RWPE1 (cell line): ENCODE measurements at places on chromosomes 12 and 14.
A peak's percentile ranks its signal among the peaks of the same experiment; 100 is the strongest.

GRCh38 chr12:98998697-98999299 is 353.7 kb downstream of the APAF1 start:
- DNase-seq, result peak; percentile 55

- peak; percentile 51 for DNase-seq
These were observed 17.4 kb upstream of the B4GALNT3 start for GRCh38 chr12:442235-442884.

DNA sequence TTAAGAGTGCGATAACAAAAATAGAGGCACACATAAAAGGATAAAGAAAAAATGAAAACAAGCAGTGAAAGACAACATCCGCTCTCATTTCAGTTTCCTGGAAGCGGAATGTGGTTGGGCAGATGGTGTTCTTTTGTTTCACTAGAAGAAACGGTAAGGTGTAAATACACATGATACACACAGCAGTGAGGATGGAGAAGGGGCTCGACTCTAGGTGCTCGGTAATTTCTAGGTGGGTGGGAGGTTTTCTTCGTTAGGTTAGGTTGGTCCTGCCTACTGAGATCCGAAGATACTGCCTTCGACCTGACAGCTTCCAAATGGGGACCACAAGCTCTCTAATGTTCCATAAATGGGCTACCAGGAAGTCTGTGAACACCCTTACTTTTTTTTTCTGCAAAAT is 1082.5 kb downstream of the BCL11B start:
- DNase-seq, result no peak

DNA sequence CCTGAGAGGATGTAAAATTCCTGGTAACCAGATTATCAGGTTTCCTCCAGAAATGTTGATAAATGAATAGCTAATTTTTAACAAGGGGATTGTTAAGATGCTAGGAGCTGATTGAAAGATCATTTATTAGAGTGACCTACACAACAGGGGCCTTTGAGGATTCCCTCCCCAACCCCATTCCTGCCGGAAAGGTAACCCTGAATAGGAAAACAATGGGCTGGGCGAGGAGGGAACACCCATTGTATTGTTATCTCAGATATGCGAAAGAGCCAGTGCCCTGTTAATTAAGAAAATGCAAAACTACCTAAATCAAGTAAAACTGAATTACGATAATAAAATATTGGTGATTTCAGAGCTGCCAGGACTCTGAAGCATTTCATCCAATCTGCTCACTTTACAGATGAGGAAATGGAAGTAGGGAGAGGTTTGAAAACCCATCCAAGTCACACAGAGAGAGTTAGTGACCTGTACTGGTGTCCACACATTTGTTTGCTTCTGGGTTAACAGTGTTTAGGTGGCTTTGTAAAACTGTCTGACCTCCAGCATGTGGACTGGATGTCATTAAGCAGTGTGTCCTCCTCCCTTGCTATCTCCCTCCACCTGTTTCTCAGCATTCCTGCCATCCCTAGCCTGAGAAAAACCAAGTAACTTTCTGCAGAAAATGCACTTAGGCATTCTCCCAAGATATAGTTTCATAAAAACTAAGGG is 214.8 kb downstream of the TTC6 start:
- DNase-seq, result no peak

DNA sequence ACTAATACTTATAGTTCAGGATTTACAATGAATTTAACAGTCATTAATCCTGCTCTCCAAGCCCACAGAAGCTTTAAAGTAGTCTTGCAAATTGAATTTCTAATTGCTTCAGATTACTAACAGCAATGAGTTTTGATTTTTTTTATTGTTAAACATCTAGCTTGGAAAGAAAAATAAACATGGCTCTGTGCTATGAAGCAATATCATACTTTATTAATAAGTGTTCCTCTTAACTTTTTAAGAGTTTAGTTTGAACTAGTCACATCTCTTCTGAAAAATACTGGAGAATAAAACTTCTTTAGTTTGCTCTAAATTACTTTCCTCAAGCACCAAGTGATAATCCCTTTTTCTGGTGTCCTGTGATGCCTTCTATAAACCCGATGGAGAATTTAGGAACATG is 250.2 kb downstream of the TRHDE start:
- no peak for DNase-seq

- no peak for DNase-seq
These were observed 18.4 kb upstream of the GALNT16 start for GRCh38 chr14:69241577-69241976.

- DNase-seq, result no peak
These were observed 176.1 kb downstream of the FUT8 start for GRCh38 chr14:65588426-65589140.

- DNase-seq, result no peak
These were observed 2.8 kb upstream of the KCNK13 start for GRCh38 chr14:90058876-90059458.

DNA sequence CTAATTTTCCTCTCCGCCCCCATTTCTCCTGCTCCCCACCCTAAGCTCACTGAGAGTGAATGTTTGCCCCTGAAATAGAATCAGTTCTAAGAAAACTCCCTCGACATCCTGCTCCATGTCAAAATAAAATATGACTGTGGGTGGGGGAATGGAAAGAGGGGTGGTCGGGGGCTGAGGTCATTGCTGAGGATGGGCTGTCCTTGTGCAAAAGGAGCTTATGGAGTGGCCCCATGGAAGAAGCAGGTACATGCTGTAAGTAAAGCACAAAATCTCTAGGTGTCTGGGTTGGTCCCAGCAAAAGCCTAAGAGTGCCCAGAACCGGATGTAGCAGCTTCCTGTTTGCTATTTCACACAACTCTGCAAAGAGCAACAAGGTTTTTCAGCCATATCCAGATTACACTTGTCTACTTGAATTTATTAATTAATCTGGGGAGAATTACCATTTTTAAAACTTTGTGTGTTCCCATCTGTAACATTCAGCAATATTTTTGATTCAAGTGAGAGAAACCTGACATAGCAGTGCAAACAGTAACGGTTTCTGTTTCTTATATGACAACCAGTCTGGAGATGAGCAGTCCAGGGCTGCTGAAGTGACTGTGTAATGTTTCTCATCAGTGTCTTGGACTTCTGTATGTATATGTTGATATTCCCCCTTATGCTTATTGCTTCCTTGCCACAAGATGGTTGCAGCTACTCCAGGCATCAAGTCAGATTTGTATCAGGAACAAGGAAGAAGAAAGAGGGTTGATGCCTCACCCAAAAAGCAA is 40.4 kb upstream of the GZMB start:
- DNase-seq, result no peak

DNA sequence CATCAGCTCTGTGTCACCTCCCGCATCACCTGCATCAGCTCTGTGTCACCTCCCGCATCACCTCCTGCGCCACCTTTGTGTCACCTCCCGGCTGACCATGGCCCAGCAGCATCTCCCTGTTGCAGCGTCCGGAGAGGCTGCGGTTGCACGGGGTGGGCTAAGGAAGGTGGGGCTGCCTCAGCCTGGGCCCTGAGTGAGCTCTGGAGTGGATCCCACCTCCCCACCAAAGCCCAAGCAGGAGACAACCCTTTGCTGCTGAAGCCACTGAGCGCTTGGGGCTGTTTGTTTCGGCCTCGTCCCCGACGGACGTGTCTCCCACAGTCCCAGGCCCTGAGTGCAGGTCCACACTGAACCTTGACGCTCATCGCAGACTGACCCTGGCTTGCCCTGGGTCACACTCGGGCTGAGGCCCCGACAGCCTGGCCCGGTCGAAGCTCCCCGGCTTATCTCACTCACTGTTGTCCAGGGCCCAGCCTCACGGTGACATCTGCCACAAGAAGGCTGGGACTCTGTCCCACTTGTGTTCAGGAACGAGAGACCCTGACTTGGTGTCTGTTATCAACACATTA is 12.2 kb downstream of the TMEM121 start:
- no peak for DNase-seq
